Eye (tissue), 1 donor: ENCODE measurements at places on chromosomes 1 and 21.

GRCh38 chr1:224929335-224930237 is at the start of gene DNAH14:
TSS of gene DNAH14 (plus strand) at chr1:224929675. CDS start at chr1:224952703, 23,028 bp downstream.
- peak; percentile 84 for DNase-seq

DNA sequence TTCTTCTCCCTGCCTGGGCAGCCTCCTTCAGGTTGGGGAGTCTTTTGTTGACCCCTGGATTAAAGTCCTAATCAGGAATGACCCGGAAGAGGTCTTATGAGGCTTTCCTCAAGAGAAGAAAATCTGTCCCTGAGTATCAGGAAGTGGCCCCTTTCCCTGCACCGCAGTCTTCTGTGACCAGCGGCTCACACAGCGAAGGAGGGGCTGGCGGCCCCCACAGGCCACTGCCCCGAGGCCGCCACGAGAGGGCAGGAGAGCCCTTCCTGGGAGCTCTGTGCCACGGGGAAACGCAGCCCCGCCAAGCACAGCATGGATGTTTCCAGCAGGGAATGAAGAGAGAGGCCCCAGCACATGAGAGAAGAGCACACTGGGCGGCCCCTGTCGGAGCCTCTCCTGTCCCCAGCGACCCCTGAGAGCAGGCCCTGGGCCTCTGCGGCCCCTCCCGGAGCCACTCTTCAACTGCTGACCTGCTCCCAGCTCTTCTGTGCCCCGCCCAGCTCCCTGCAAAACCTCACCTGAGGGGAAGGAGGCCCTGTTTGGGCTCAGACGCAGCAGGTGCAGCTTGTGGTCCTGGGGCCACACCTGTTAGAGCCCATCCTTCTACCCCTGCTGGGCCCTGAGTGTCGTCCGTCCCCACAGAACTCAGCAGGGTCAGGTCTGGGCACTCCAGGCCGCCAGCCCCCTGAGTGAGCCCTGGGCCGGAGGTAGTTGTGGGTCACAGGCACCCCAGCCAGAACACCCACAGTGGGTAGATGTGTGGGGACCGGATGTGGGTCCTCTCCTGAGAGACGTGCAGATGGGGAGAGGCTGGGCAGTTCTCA is 4.9 kb upstream of the POFUT2 start:
- DNase-seq, result peak; percentile 96

DNA sequence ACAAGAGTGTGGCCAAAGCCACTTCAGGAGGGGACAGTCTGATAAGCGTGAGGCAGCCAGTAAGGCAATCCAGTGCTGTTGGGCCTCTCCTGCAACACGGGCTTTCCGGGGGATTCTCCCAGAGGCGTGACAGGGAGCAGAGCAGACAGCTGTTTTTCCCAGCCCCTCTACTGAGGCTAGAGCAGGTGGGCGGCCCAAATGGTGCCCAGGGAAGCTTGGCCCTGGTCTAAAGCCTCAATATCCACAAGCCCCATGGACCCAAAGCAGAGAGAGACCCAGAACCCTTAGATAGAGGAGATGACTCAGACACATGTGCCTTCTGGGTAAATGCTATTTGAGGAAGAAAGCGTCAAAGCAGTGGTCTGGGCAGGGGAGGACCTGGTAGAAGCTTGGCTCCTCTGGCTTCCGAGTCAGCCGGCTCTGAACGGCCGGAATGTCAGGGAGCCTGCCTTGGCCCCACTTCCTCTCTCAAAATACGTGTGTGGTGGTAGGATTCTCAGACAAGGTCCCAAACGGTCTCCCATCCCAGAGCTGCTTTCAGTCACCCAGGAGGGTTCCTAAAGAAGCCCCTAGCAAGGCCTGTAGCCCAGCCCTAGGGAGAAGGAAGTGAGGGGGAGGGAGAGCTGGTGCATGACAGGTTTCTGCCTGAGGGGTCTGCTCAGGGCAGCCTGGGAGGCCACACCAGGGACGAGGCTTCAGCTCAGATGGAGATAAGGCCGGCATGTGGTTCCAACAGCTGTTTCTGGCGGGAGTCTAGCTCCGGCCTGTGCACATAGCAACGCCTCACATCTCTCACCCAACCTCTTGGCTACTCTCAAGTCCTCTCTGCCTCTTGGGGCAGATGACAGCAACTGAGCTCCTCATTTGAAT is 28.8 kb downstream of the PIK3C2B start:
- peak; percentile 50 for DNase-seq

- no peak for DNase-seq
These were observed 6.3 kb upstream of the GPR25 start for GRCh38 chr1:200866521-200866920.

DNA sequence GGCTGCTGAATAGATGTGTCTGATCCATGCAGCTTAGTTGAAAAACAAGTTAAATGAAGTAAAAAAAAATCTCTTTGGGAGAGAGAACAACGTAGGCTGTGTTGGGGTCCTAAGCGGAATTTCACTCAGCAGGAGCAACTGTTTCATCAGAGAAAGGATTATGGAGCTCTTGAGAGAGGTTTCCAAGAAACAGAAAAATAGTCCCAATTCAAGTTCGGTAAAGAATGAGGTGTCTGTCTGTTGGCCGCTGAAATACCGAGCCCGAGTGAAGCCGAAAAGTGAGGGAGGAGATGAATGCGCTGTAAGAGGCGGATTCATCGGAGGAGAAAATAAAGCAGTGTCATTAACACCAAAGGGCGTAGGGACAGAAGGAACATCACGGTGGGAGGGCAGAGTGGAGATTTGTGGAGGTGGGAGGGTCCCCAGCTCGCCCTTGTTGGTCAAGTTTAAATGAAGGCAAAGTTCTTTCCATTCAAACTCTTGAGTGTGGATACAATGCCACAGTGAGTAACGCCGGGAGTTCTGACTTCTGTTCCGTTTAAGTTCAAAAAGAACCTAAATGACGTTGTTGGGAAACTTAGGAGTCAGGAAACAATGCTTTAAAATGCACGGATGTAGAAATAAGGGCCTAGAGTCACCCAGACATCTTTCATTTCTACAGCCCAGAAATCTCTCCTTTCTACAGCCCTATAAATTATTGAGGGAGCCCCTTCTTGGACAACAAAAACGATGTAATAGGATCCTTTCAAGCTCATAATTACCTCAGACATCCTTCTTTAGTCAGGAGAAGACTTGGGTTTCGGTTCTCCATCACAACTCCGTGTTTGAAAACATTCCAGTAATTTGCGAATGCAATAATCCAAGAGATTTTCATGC is 15.6 kb upstream of the SLC45A1 start:
- peak; percentile 50 for DNase-seq

DNA sequence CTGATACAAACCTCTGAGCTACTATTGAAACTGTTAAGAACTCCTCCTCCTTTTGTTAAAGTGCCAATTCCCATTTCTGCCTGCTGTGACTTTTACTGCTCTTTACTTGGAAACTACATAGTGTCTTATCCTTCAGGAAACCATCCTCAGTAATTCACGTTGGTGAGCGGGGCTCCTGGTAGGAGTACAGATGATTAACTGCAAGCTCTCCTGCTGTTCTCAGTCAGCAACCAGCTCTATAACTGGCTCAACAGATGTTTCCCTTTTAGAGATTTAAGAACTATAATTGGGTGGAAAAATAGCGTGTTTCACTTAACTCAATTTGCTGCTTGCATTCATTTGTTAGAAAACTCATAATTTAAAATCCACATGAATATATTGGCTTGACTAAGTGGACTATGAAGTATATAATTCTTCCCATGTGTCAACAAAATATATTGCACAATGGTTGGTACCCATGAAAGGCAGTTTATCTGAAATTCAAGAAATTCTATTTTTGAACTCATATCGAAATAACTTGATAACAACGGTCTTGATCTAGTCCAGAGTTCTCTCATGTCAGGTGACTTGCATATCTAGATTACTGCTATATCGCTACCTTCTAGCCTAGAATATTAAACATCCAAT is 574.0 kb downstream of the KCNT2 start:
- peak; percentile 8 for DNase-seq

DNA sequence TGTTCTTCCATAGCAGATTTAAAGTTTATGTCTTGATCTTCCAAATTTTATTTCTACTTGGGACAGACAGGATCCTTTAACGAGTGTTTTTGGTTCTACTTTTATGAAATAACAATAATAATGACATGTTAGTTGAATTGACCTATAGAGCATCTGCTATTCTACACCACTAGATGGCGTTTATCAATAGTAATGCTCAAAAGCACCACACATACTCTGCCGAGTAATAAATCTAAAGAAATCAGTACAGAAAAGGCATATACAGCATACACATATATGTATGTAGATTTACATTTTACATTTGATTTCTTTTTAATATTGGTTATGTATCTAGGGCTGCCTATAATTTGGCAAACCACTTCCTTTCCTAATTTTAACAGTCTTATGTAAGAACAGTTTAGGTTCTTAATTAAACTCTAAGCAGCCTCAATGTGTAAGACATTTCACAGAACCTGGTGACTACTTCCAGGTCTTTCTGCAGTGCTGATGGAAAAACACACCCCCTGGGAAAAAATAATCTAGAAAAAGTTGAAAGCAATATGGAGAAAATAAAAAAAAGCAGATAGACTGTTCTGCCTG is 5.9 kb upstream of the SIPA1L2 start:
- DNase-seq, result peak; percentile 76

GRCh38 chr1:90550626-90551406 is 166.3 kb downstream of the BARHL2 start:
- no peak for DNase-seq

- no peak for DNase-seq
These were observed 418.7 kb upstream of the VAMP3 start for GRCh38 chr1:7352364-7352763.

DNA sequence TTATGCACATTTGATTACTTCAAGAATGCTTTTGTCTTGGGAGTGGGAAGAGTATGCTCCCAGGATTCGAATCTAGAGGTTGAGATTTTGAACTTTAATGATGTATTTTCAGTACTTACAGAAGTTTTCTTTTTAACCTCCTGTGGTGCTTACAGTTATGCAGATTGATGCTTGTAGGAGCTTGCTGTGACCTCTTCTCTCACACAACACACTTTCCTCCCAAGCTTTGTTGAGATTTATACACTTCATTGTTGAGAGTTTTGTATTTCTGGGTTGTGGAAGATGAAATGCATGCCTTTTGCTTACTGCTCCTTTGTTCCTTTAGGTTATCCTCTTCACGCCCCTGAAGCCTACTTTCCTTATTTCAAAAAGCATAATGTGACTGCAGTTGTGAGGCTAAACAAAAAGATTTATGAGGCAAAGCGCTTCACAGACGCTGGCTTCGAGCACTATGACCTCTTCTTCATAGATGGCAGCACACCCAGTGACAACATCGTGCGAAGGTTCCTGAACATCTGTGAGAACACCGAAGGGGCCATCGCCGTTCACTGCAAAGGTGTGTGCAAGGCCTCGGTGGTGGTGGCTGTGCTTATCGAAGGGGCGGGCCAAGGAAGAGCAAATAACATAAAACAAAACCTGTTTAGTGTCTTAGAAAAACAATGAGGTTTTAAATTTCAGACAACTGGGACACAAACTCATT is 75.5 kb upstream of the GPR88 start:
- DNase-seq, result no peak

DNA sequence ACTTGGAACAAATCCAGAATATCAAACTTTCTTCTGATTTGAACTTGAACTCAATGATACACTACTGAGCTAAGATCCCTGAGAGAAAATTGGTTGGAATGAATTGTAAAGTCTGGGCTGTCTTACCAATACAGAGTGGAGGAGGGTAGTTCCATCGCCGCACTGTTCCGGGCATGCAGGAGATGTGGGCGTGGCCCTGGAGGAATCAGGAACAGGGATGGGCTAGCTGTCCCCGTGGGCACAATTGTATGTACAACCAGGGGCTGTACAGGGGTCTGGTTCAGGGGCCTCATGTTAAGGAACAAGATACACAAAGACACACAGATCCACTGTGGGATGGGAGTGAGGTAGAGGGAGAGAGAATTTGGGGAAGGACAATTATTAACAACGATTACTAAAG is 144.3 kb downstream of the ZSCAN20 start:
- no peak for DNase-seq

- DNase-seq, result no peak
These were observed 422.2 kb upstream of the DEPDC1 start for GRCh38 chr1:68919075-68919474.

DNA sequence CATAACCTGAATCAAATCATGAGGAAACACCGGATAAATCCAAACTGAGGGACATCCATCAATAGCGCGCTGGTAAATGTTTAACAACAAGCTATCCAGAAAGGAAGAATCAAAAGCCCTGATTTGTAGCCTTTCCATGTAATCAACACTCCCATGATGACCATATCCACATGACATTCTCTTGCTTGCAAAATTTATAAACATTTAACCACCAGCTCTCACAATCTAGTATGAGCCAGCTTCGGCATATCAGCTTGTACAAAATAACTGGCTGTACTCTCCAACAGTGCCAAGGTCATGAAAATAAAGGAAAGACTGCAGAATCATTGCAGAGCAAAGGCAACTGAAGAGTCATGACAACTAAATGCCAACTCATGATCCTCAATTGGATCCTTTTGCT is 15.7 kb downstream of the HSD11B1 start:
- no peak for DNase-seq

- DNase-seq, result no peak
These were observed 21.3 kb downstream of the MTHFR start for GRCh38 chr1:11784256-11784992.

DNA sequence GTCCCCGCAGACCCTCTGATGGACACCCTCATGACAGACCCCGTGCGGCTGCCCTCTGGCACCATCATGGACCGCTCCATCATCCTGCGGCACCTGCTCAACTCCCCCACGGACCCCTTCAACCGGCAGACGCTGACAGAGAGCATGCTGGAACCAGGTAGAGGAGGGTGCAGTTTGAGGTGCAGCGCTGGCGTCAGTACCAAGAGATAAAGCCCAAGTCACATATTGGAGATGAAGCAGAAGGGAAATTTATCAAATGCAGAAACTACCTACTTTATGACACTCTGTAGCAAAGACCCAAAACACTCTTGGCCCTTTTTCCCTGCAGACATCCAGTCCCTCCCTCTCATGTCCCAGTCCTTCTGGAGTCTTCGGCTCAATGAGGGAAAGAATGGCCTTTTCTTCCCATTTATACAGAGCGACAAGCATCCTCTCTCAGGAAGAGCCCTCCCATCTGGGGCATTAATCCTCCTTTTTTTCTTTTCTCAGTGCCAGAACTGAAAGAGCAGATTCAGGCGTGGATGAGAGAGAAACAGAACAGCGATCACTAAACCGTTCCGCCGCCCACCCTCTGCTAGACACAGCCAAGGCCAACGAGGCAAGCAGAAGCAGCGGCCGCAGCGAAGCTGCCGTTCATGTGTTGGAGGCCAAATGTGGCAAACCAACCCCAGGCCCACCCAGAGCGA is 30.8 kb upstream of the KIF1B start:
- peak; percentile 47 for DNase-seq

GRCh38 chr1:211534545-211535291 is 42.8 kb upstream of the RD3 start:
- no peak for DNase-seq

GRCh38 chr1:33378524-33378923 is 52.4 kb downstream of the PHC2 start:
- no peak for DNase-seq

- DNase-seq, result no peak
These were observed 16.6 kb upstream of the RNF223 start for GRCh38 chr1:1090424-1091343.
